Adipocyte (in vitro differentiated cells): ENCODE measurements at places on chromosomes 2 and 18.

DNA sequence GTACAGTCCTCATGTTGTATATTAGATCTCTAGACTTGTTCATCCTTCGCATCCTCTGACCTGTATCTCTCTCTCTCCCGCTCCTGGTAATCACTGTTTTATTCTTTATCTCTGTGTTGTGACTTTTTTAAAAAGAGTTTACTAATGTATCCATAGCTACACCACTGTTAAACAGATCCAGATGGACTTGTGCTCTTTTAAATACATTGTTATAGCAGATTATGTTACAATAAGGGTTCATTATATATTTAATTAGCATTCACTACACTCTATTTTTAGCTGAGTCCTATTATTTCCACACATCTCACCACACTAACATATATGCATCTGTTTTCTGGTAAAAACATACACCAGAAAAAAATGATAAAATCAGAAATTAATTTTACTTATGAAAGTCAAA lies 90.5 kb downstream of the RBM43 start:
- peak; percentile 23 for DNase-seq

- no peak for DNase-seq
Measured at GRCh38 chr2:240934701-240935102, 28.6 kb downstream of the CROCC2 start.

- DNase-seq, result no peak
Measured at GRCh38 chr2:1236606-1237005, 176.7 kb upstream of the TPO start.

- no peak for DNase-seq
Measured at GRCh38 chr2:128179461-128179755, 88.4 kb downstream of the UGGT1 start.
